ENCODE measurements at places on chromosomes 2 and 18. TPM values are rescaled to one million over a fixed set of nuclear protein-coding genes. Genes with fewer than 3 reads are reported as not detected.

The AQP12A gene
- total RNA-seq = not detected

GRCh38 chr2:147560810-147561535 lies 283.9 kb upstream of the ACVR2A start:
- no peak for DNase-seq

DNA sequence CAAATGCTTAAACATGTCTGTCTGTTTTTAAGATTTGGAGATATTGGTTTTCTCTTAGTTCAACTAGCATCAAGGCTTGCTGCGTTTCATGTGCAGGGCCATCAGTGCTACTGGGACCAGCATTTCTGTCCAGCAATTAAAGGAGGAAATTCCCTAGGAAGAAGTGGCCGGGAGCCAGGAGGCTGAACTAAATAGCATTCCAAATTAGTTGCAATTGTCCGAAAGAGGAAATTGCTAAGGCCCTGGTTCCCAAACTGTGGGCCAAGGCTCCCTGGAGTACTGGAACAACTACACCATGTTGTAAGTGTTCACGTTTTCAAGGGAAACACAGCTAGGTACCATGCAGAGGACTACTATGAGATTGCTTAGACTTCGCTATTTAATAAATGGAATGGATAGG lies 257.9 kb downstream of the PTPRM start:
- DNase-seq = peak; percentile 71

DNA sequence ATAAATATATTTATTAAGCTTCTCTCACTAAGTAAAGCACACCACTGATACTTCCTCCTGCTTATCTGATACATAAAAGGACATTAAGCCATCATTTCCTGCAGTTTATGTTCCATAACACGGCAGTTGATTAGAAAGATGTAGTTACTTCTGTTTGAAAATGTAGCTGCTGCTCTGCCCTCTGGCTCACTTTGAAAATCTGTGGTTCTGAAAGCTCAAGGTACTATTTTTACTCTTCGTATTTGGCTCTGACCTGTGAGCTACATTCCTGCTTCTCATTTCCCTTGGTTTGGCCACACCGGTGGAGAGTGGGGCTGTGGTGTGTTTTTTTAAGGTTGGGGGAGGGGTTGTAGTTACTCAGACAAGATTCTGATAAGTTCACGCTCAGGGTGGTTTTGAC lies 12.8 kb upstream of the TTN start:
- no peak for DNase-seq

The TFCP2L1 gene
- total RNA-seq = 0.17 TPM

GRCh38 chr2:160397530-160397865 lies 96.1 kb downstream of the RBMS1 start:
- DNase-seq = no peak

GRCh38 chr2:9652898-9653479 lies 22.2 kb upstream of the YWHAQ start:
- DNase-seq = no peak

- no peak for DNase-seq
Measured at GRCh38 chr2:119220720-119221301, 2.8 kb upstream of the STEAP3 start.

The SGO2 gene
- 0.87 TPM for total RNA-seq

DNA sequence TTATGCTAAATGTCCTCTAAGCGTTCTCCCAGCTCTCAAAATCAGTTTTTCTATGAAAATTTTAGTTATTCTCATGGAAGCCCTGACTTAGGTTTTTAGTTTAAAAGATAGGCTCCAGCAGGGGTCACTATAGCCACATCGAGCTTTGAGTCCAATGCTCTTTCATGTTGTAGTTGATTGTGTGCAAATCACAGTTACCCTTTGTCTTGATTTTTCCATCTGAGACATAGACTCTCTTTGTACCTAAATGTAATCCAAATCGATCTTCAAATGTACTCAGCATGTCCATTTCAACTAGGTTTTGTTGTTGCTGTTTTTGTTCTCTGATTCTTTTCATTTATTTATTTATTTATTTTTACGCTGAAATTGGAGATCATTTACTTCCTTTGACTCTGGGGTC lies 26.4 kb upstream of the MSTN start:
- no peak for DNase-seq

GRCh38 chr2:232328032-232328422 lies 50.5 kb upstream of the ALPP start:
- peak; percentile 16 for DNase-seq

DNA sequence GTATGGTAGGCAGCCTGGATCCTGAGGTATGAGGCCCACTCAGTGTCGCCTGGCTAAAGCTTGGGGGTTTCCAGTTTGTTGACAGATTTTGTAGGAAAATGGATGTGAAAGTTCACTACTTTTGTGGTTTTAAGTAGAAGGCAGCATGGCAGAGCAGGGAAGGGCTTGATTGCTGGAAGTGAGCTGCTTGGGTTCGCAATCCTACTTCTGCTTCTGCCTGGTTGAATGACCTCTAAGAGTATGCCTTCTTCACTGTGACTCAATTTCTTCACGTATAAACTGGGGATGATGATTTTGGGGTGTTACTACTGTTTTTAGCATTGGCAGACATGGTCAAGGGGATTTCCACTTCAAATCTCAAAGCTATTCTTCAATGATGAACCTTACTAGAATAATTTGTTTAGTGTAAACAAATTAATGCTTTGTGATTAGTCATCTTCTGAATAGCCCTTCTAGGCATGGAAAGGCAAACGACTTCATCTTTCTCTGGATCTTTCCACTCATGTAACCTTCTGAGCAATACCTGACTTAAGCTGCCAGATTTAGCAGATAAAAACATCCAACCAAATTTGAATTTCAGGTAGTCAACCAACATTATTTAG lies 13.2 kb downstream of the BMP10 start:
- DNase-seq = no peak

DNA sequence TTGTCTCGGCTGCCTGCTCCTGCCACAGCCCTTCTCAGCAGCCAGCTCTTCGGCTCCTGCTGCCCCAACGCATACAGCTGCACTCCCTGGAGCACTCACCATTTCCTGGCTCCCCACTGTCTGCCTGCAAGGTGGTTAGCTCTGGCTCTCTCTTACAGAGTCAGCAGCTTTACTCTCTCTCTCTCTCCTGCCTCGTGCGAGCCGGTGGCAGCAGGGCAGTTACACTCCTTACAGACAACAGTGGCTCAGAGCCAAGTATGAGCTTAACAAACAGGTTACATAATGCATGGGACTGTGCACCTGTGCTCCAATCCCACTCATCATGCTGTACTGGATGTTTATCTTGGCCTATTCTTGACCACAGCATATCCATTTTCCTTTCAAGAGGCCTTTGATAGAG lies 47.4 kb upstream of the DNAJC10 start:
- no peak for DNase-seq

GRCh38 chr2:134167015-134167414 lies 86.9 kb upstream of the MGAT5 start:
- no peak for DNase-seq

- DNase-seq = peak; percentile 53
Measured at GRCh38 chr2:231612109-231612455, 19.4 kb downstream of the TEX44 start.

- no peak for DNase-seq
Measured at GRCh38 chr2:234451242-234451641, 45.6 kb downstream of the ARL4C start.

DNA sequence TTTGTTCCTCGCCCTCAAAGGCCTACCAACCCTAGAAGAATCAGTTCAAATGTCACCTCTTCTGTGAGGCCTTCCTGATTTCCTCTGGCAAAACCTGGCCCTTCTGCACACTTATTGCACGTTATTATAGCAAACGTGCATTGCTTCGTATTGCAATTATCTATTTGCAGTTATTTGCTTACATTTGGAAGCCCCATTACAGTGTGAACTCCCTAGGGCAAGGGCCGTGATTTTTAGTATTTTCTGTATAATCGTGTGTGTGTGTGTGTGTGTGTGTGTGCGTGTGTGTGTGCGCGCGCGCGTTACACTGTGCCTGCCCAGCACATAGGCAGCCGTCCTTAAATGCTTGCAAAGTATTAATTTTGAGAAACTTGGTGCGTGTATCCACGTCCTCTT lies 460 bp upstream of the SEMA4F start:
- no peak for DNase-seq

The GALNT3 gene
- total RNA-seq = 0.17 TPM

The FLACC1 gene
- 5.0 TPM for total RNA-seq

- DNase-seq = no peak
Measured at GRCh38 chr2:195352581-195352980, 304.4 kb upstream of the SLC39A10 start.

GRCh38 chr18:64409511-64409910 lies 260.6 kb upstream of the LINC00305 start:
- DNase-seq = no peak

DNA sequence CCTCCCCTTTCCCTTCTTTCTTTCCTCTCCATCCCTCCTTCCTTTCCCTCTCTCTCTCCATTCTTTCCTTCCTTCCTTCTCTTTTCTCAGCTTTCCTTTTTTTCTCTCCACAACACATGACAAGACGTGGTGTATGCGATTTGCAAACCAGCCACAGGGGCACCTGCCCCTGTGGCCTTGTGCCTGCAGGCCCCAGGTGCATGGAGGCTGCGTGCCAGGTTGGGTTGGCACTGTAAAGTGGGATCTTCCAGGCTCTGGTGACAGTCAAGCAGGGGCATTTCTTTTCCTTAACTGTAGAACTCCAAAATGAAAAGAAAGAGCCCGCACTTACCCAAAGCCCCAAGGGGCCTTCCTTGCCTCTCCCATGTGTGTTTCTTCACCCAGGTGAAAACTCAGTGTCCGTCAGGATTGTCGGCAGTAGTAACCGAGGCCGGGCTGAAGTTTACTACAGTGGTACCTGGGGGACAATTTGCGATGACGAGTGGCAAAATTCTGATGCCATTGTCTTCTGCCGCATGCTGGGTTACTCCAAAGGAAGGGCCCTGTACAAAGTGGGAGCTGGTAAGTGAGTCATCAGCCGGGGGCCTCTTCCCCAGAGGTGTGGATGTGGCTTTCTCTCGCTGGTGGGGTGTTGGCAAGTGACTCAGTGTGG lies 50.9 kb downstream of the MARCO start:
- no peak for DNase-seq

GRCh38 chr2:26752656-26753055 lies 11.4 kb upstream of the SLC35F6 start:
- no peak for DNase-seq

The PROKR1 gene
- not detected for total RNA-seq

The KCNF1 gene
- total RNA-seq = 0.17 TPM

- no peak for DNase-seq
Measured at GRCh38 chr2:3487028-3487425, 32.3 kb downstream of the ADI1 start.

The COA5 gene
- total RNA-seq = 28.2 TPM

DNA sequence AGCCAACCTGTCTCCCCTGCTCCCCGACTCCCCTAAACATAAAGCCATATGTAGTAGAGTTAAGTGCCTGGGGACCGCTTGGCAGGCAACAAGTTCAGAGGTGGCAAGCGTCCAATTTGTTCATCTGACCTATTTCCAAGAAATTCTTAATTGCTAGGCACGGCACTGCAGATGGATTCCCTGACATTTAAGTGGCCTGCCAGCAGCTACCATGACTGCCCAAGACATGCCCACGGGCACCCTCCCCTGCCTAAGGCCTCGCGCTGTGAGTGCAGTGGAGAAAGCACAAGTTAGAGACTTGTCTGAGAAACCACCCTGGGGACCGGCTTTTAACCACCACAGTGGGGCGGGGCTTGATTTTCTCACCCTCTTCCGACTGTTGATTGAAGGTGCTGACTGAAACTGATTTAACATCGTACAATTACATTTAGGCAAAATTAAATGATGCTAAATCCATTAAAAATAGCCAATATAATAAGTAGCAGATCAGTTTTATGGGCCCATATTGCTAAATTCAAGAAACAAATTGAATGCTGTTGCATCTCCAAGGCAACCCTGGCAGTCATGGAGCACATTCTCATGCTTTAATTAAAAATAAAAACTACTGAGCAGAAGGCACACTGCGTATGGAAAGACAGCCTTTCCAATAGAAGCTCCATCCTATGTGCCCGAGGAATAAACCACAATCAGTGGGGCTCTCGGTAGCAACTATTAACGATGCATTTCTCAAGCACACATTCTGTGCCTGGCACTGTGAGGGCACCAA lies 163.6 kb upstream of the ACAA2 start:
- no peak for DNase-seq

GRCh38 chr2:157631861-157632260 lies 3.2 kb upstream of the ACVR1C start:
- no peak for DNase-seq

DNA sequence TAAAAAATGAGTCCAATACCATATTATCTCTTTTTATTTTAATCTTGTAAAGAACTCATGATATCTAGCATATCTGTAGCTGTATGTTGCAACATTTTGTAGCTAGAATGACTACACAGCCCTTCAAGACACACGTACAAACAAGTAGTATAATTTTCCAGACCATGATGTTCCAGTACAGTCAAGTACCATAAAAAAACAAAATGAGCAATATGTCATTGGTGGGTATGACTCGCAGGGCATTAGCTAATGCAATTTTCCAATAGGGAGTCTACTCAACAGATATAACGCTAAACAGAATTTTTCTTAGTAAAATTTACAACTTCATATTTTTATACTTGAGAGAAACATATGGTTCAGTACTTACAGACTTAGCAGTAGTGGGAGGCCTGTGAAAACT lies 53.6 kb upstream of the UGP2 start:
- no peak for DNase-seq

The ACVR1C gene
- total RNA-seq = 0.32 TPM

The LRRTM4 gene
- 0.69 TPM for total RNA-seq

The ZNF385B gene
- 4.1 TPM for total RNA-seq

DNA sequence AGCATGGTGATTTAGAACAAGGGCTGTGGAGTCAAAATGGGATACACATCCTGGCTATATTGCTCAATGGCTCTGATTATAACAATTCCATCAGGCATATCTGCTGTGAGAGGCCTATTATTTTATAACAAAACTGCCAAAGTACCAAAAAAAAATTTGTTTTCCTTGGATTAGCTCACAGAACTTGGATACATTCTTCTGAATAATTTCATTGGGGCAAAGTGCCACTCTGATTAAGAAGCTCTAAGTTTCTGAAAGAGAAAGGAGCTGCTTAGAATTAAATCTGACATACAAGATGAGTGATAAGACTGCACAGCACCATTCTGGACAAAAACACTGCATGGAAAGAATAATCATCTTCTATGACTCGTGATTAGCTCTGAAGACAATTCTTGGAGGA lies 85.7 kb downstream of the SMC6 start:
- no peak for DNase-seq

DNA sequence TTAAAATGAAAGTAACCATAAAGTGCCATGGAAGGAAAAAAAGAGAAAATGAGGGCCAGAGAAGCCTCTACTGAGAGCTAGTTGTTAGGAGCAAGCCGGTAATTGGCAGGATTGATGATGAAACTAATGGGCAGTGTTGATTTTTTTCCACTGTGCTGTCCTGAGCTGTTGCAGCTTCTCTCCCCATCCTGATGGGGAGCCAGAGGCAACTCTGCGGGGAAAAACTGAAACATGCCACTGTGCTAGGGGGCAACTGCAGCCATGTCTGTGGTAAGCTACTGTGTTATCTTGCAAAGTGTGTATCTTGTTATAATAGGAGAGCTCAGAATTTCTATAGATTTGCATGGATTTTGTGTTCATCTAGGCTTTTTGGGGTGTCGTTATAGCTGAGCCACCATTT lies 487.9 kb downstream of the STK39 start:
- DNase-seq = no peak
